ENCODE measurements at places on chromosomes 11 and 22.
A peak's percentile ranks its signal among the peaks of the same experiment; 100 is the strongest.

GRCh38 chr11:95692526-95693260 lies 96.9 kb downstream of the FAM76B start:
- DNase-seq = no peak

DNA sequence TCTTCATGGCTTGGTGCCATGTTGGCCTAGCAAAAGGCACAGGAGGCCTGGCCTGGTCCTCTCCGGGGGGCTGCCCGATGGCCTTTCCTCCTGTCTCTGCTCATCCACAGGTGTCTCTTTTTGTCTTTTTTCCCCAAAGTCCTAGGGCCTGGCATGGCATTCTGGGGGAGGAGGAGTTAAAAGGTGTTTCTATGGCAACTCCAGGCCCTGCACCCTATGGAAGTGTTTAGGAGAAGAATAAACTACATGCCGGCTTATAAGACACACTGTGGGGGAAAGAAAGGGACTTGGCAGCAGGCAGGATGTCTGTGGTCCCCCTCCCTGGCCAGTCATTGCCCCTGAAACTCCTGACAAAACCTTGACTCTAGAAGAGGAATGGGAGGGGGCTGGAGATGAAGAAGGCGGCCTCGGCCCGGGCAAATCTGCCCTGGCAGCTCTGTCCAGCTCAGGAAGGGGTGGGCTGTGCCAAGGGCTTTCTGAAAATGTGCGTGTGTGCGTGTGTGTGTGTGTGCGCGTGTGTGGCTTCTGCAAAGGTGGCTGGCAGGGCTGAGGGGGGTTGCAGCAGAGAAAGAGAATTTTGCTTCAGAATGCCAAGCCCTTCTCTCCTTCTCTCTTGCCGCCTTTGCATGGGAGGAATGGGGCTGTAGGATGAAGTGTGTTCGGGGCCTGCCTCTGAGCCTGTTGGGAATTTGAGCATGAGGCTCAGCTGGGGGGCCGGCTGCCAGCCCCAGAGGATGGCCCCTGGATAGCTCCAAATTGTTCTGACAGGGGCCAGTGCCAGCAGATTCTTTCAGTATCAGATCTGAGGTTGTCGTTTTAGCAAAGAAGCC lies 3.2 kb downstream of the TIMP3 start:
- DNase-seq = no peak

GRCh38 chr11:63569570-63569969 lies 6.4 kb upstream of the PLAAT2 start:
- DNase-seq = no peak

DNA sequence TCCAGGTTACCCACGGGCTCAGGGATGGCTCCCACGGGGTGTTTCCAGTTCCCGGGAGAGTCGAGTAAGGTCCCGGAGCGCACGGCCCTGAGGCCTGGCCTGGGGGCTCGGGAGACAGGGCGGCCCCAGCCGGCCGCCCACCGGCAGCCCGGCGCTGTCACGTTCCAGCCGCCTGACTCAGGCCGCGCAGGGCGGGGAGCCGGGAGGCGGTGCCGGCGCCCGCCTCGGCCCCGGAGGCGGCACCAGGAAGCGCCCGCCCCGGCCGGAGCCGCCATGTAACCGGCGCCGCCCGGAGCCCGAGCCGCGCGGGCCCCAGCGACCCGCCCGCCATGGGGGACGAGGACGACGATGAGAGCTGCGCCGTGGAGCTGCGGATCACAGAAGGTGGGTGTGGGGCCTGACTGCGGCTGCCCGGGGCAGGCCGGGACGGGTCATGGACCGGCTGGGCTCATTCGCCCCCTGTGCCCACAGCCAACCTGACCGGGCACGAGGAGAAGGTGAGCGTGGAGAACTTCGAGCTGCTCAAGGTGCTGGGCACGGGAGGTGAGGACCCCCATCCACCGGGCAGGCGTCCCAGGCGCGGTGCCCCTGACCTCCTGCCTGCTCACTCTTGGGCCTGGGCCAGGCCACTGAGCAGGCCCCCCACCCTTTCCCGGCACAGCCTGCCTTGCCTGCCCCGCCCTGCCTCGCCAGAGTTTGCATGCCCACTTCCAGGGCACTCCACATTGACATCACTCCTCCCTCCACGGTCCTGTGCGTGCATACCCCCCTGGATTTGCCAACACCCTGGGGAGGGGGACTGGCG lies at the start of gene RPS6KA4:
RPS6KA4 (plus strand) TSS at position 256 of the 805 bp plus-strand sequence; CDS start at position 330, 74 bp downstream.
- DNase-seq = peak; percentile 48

- DNase-seq = no peak
These were observed 5.0 kb downstream of the SIGIRR start for GRCh38 chr11:409600-410483.
